ENCODE measurements at places on chromosomes 11 and 22. TPM values are rescaled to one million over a fixed set of nuclear protein-coding genes. Genes with fewer than 3 reads are reported as not detected.
A peak's percentile ranks its signal among the peaks of the same experiment; 100 is the strongest.

Gene HINFP
- 63.8 TPM for total RNA-seq

Gene IL17REL
- not detected for total RNA-seq

- no peak for DNase-seq
These were observed 1.6 kb upstream of the IZUMO1R start for GRCh38 chr11:94302776-94303175.

DNA sequence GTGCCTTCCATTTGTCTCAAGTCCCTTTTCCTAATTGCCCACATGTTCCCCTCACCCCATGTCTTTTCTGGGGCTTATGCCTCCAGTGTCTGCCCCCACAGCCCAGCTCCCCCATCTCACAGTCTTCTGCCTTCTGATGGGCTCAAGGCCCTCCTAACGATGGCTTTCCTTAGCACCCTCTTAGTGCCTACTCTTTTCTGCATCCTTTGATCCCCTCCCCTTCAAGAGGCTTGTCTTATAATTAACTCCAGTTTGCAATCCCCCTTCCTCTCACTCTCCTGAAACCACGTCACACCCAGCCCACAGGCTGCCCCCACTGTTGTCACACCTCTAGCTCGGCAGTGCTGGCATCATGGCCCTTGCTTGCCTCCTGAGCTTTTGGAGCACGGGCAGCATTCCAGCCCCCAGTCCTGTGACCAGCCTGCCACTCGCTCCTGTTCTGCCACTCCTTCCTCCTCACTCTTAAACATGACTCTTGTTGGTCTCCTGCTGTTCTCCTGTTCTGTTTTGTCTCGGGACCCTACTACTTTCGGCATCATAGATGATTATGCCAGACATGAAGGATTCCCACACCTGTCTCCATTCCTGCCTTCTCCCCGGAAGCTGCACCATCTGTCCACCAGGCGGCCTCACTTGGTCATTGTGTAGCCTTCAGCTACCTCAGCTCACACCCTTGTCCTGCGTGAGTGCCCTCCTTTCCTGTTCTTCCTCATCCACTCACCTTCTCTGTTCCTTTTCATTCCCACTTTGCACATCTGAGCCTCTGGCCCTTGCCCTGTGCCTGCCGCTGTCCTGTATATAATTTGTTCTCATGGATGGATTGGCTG is 26.1 kb downstream of the UBE2L3 start:
- peak; percentile 15 for DNase-seq

- DNase-seq = no peak
These were observed 4.6 kb downstream of the OR4C45 start for GRCh38 chr11:50037251-50037650.

Data from dorsolateral prefrontal cortex (tissue), 122 donors.